OCI-M1 (cell line): ENCODE measurements at places on chromosomes 3 and 15.
A peak's percentile ranks its signal among the peaks of the same experiment; 100 is the strongest.

- no peak for DNase-seq
Measured at GRCh38 chr3:194508491-194509453, 22.0 kb upstream of the ATP13A3 start.

- DNase-seq: no peak
Measured at GRCh38 chr3:192022412-192022811, 561.4 kb downstream of the PYDC2 start.

GRCh38 chr3:33089515-33089914, 7.4 kb downstream of the GLB1 start:
- DNase-seq: peak; percentile 92

GRCh38 chr3:186929186-186929585, 1.1 kb upstream of the ST6GAL1 start:
- DNase-seq: no peak

GRCh38 chr3:127064391-127065137, 81.6 kb downstream of the PLXNA1 start:
- no peak for DNase-seq

DNA sequence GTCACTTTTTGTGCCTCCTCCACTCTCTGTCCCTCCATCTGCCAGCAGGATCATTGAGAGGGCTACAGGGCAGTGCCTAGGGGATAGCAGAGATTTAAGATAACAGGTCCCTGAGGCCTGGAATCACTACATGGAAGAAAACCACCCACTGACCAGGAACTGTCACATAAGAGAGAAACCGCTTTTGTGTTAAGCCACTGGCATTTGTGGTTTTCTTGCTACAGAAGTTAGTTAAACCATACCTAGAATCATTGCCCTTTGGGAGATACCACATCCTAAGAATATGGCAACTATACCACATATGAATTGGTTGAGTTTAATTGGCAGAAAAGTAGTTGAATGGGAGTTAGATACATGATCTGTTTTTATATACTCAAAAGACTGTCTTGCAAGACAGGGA, 112.8 kb upstream of the LPP start:
- no peak for DNase-seq

- DNase-seq: no peak
Measured at GRCh38 chr3:166085164-166085856, 248.1 kb upstream of the BCHE start.

- no peak for DNase-seq
Measured at GRCh38 chr15:81532001-81532400, 158.0 kb upstream of the TMC3 start.

DNA sequence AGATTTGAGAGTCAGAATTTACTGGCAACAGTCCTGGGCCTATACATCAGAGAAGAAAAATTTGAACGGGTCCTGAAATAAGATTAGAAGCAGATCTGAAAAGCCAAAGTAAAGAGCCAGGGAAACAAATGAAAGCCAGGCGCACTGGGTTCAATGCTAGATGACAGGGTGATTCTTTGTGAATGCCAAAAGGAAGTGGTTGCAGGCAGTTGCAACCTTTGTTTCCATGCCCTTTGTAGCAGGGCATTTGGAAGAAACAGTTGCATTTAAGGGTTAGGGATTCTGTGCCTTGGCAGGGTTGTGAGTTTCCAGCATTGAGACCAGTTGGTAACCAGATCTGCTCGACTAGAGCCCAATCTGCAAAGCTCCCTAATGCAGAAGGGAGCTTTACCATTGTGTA, 36.4 kb upstream of the MTHFS start:
- DNase-seq: no peak

DNA sequence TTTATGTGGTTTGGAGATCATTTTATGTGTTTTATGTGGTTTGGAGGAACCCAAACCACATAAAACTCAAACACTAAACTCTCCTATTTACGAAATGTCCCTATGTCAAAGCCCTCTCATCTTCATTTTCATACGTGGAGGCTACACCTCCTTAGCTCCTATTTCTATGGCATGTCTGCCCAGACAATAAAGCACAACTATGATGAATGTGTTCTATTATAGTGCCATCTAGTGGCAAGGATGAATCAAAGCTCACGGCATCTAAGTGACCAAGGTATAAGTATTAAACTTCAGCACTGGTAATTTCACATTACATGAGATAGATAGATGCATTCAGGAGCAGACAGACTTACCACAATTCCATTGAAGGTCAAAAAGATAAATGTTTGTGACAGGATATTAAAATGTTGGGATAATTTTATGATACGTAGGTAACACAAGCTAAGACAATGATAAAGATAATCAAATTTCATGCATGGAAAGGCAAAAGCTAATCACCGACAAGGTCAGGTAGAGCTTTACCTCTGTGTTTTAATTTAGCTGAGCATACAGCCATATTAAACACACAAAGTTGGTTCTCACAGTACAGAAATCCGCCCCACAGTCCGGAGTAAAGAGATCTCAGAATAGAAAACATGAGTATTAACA, 130.6 kb upstream of the FHIT start:
- peak; percentile 79 for DNase-seq

GRCh38 chr3:13824521-13825310, 55.2 kb downstream of the WNT7A start:
- DNase-seq: no peak

DNA sequence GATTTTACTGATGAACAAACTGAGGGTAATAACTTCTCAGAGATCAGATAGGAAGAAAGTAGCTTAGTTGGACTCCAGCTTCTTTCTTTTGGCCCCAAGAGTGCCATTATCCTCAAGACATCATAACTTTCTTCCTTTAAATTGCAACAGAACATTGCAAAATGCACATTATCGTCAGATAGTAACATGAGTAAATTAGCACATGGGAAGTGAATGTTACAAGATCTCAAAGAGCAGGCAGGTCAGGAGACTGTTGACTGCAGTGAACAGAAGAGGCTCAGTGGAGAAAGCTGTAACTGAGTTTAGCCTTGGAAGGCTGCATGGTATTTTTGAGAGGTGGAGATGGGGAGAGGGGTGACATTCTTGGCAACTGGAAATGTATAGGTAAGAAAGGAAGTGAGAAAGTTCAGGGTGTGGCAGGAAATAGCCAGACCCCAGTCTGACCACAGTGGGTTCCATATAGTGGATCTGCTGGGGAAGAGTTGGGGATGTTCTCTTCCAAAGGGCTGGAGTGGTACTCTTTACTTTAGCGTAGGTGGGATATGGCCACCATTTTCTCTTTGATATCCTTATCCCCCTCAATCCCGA, 307.7 kb downstream of the RPLP1 start:
- peak; percentile 66 for DNase-seq

DNA sequence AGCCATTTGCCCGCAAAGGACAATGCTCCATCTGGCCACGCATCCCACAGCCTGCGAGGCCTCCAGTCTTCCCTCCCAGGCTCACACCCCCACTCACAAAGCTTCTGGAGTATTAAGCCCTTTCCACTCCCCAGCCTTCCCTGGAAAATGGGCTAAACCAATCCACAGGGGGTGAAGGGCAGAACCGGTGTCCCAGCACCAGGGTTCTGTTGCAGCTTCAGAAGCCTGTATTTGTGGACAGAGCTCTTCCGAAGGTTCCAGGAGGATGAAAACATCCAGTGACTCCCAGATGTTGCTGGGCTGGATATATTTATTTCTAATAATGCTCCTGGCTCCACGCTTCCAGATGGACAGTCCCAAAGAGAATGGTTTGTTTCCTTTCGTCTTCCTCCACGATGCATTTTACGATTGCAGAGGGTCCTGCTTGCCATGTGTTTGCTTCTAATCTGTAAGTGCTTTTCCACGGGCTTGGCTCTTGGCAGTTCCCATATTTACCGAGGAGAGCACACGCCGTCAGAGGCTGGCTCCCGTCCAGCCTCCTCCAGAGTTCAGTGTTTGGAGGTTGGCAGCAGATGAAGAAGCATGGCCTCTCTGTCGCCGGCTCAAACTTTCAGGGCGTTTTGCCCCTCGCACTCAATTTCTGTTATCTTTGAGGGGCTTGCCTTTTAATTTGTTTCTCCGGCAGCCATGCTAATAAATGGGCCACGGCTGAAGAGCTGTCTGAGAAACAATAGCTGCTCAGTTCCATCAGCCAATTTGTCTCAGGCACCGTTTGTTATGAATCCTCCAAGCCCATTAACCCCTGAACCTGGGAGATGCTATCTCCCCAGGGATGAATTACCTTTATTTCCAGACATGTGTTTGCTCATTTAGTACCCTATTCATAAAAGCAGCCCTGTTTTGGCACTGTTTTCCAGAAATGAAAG, 367.9 kb upstream of the PROK2 start:
- DNase-seq: no peak

DNA sequence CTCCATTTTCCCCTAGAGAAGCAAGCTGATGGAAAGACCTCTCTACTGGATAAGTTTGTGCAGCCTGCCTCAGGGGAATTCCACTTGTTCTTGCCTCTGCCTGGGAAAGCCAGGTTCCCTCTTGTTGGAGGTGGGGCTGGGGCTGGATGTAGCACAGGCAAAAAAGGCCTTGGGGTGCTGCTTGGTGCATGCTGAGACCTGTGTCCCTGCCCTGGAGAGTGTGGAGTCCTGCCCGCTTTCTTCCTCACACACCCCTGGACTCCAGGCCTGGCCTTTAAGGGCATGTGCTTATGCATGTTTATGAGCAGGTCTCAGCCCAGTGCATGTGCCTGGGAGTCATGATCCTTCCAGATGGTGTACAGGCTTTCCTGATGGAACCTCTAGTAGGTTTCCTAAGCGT, 23.5 kb upstream of the JMJD7 start:
- no peak for DNase-seq

GRCh38 chr3:171266034-171266739, 194.0 kb downstream of the TNIK start:
- DNase-seq: peak; percentile 4

GRCh38 chr15:91824256-91824655, 29.3 kb upstream of the SLCO3A1 start:
- DNase-seq: no peak

GRCh38 chr15:40072216-40072990, 33.4 kb upstream of the SRP14 start:
- DNase-seq: no peak

DNA sequence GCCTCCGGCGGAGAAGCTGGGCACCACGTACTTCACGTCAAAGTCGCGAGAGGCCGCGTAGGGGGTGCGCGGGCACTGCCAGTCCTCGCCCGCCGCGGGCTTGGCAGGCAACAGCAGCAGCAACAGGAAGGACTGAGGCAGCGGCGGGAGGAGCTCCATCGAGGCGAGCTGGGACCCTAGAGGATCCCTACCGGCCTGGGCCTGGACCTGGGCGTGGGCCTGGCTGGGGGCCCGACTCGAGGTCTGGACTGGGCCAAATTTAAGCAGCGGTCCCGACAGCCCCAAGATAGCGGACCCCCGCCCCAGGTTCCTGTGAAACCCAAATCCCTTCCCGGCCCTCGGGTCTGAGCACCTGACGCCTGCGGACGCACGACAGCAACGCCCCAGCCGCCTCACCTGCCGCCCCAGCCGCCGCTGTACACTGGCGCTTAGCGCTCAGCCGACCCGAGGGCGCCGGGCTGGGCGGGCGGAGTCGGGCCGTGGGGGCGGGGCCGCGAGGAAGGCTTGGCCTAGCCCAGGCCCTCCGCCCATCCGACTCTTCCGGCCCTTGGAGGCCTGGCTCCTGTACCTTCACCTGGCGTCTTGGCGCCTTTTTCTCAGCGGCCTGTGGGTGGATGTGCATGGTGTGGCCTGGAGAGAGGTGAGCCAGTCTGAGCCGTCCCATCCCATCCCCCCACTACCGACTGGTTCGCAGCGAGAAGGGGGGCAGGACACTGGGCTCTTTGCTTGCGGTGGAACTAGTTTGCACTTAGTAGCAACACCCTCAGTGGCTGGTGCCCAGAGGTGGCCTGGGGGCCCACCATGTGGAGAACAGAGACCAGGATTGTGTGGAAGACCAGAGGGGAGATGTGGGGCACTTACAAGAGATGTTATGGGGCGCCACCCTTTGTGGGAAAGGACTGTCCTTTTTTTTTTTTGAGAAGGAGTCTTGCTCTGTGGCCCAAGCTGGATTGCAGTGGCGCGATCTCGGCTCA, at the start of gene MST1R:
Gene MST1R, minus strand, starts transcription at position 423 of the 974 bp plus-strand sequence. Its CDS starts 264 bp downstream, at position 159.
- peak; percentile 53 for DNase-seq

DNA sequence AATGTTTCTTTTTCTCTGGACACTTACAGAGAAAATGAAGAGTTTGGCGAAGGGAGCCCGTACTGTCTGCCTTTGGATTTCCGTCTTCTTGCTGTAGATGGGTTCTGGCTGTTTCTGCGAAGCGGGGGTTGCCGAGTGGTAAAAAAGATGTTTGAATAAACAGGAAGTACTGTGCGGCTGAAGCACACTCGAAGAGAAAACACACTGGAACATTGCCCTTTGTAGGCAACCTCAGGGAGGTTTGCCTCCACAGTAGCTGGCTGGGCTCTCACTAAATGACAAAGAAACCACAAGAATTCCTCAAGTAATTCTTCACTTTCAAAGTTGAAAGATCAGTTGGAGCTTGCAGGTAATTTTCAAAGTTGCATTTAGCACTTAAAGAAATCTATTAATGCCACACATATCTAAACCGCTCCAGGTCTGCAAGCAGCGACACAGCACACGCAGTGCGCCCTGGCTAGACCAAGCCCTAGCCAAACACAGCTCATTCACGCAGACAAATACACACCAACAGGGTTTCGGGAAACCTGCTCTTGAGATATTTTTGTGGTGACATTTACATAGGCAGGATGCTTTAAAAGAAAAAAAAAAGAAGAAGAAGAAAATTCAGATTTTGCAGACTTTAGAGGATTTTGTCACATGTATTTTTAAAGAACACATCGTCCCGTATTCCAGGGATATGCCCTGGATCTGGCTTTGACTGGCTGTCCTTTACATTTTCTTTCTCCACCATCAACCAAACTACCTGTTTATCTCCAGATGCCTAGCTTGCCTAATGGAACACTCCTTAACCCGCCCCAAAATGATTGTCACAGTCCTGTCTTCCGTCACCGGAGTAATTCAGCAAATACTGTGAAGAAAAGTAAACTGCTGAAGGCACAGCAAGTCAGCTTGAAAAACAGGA, 452.8 kb downstream of the FOXP1 start:
- DNase-seq: peak; percentile 78

GRCh38 chr3:105364128-105364527, 2.6 kb upstream of the ALCAM start:
- DNase-seq: no peak

GRCh38 chr15:77025941-77026411, 31.1 kb downstream of the PSTPIP1 start:
- no peak for DNase-seq

DNA sequence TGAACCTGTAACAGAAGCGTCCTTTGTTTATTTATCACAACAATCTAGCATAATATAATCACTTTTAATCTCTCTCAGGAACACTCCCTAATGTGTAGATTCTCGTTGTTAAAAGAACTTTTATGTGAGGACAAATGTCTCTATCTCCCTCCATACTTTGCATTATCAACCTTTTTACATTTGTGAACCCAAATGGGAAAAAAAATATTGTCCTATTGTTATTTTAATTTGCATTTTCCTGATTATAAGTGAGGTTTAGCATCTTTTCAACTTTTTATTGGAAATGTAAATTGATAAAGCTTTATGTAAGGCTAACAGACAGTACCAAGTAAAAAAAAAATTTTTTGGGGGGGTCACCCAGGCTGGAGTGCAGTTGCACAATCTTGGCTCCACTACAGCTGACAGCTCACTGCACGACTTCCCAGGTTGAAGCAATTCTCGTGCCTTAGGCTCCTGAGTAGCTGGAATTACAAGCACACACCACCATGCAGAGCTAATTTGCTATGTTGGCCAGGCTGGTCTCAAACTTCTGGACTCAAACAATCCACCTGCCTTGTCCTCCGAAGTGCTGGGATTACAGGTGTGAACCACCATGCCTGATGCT, 33.0 kb upstream of the DENND4A start:
- DNase-seq: no peak

- DNase-seq: no peak
Measured at GRCh38 chr3:68941055-68941454, 8.7 kb upstream of the TAFA4 start.
